ENCODE measurements at places on chromosomes 4 and X.
A peak's percentile ranks its signal among the peaks of the same experiment; 100 is the strongest.

- H3K27ac ChIP-seq: peak within 1 kb of the TSS; percentile 92
- peaks cover 6% of the 10 kb centered on the region for H3K27me3 ChIP-seq
- peaks cover 24% of the 10 kb centered on the region for H3K4me1 ChIP-seq
- peaks cover 4% of the 10 kb centered on the region for H3K36me3 ChIP-seq
- peak within 1 kb of the TSS; percentile 99 for H3K4me3 ChIP-seq
These were observed at the start of gene LRPAP1 for GRCh38 chr4:3531879-3532750. LRPAP1 (minus strand) TSS chr4:3532422; CDS start chr4:3532412, 10 bp downstream.

GRCh38 chr4:67909905-67910584 lies 26.2 kb upstream of the TMPRSS11D start:
- peaks cover 2% of the 10 kb centered on the region for H3K36me3 ChIP-seq
- no peaks in the 10 kb centered on the region for H3K4me1 ChIP-seq
- no peak overlapping the region for H3K4me3 ChIP-seq

DNA sequence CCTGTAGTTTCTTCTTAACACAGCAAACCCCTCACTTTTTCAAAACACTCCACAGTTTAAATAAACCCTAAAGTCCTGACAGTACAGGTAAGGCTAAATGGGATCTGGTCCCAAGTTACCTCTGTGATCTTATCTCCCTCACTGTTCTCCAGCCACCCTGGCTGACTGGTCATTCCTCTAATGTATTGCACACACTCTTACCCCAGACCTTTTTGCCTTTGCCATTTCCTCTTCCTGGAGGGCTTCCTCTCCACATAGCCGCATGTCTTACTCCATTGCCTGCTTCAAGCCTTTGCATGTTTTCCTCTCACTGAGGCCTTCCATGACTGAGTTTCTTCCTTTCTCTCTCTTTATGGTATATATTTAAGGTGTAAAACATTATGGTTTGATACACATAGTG lies 19.5 kb upstream of the ANXA3 start:
- no peak overlapping the region for H3K27ac ChIP-seq
- DNase-seq: no peak
- peaks cover 4% of the 10 kb centered on the region for H3K27me3 ChIP-seq

GRCh38 chr4:147461161-147461560 lies 19.7 kb upstream of the EDNRA start:
- H3K4me1 ChIP-seq: no peaks in the 10 kb centered on the region
- H3K27ac ChIP-seq: no peak overlapping the region
- H3K27me3 ChIP-seq: no peaks in the 10 kb centered on the region
- H3K36me3 ChIP-seq: no peaks in the 10 kb centered on the region
- no peak overlapping the region for H3K4me3 ChIP-seq

GRCh38 chrX:114272096-114272686 lies 311.7 kb upstream of the HTR2C start:
- no peak for DNase-seq
- H3K27me3 ChIP-seq: no peaks in the 10 kb centered on the region
- no peak overlapping the region for H3K27ac ChIP-seq
- no peaks in the 10 kb centered on the region for H3K36me3 ChIP-seq

DNA sequence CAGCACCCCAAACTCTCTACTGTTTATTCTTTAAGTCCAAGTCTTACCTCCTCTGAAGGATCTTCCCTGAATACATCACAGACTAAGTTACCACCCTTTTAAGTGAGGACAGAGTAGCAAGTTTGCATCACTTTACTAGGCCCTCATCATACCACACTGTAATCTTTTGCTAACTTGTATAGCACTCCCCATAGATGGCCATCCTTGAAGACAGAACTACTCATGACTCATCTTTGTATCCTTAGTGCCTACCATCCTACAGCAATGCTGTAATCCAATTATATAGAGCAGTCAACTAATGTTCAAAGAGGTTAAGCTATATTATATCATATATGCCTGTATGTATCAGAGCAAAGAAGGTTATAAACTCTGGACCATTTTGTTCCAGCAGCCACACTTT lies 101.4 kb downstream of the ADAMTS3 start:
- H3K27me3 ChIP-seq: no peaks in the 10 kb centered on the region
- H3K36me3 ChIP-seq: no peaks in the 10 kb centered on the region
- no peak overlapping the region for H3K4me3 ChIP-seq
- H3K27ac ChIP-seq: no peak overlapping the region
- no peaks in the 10 kb centered on the region for H3K4me1 ChIP-seq

DNA sequence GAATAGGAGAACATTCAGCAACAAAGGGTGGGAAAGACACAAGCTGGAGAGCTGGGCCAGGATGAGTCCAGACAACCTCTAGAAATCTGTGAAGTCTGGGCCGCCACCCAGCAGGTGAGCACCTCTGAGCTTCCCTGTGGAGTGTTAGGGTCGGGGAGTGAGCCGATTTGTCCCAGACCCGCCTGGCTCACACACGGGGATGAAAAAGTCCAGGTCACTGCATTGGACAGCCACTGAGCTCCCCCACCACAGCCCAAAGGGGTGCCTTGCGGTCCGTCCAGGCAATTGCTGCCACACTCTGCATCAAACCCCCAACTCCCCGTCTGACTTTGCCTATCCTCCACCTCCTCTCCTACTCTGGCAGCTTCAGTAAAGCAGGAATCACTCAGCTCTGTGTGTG lies 38.7 kb downstream of the NHSL2 start:
- H3K27ac ChIP-seq: no peak overlapping the region
- H3K4me1 ChIP-seq: no peaks in the 10 kb centered on the region
- H3K4me3 ChIP-seq: no peak overlapping the region
- DNase-seq: no peak

DNA sequence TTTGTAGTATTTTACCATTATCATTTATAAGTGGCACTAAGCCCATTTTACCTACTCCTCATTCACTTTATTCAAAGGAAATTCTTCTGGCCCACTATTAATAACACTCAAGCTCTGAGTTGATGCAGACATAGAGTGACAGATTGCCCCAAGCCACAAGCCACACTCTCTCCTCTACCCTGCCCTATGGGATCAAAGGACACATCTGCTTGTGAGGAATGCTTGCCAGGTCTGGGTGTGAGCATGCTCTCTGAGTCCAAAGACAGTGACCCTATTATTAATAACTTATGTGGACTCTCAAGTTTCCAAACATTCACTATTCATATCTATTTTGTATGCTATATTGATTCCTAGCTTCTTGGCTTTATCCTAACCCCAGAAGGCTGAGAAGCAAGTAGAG lies 18.5 kb downstream of the ETNPPL start:
- no peaks in the 10 kb centered on the region for H3K27me3 ChIP-seq
- no peaks in the 10 kb centered on the region for H3K4me1 ChIP-seq
- H3K4me3 ChIP-seq: no peak overlapping the region
- H3K36me3 ChIP-seq: no peaks in the 10 kb centered on the region
- H3K27ac ChIP-seq: no peak overlapping the region

GRCh38 chrX:30489323-30489722 lies 88.2 kb downstream of the TASL start:
- no peak overlapping the region for H3K27ac ChIP-seq
- H3K27me3 ChIP-seq: no peaks in the 10 kb centered on the region
- no peaks in the 10 kb centered on the region for H3K4me1 ChIP-seq
- H3K4me3 ChIP-seq: no peak overlapping the region
- no peak for DNase-seq

- no peak overlapping the region for H3K27ac ChIP-seq
- no peak for DNase-seq
- no peaks in the 10 kb centered on the region for H3K36me3 ChIP-seq
- no peaks in the 10 kb centered on the region for H3K4me1 ChIP-seq
These were observed 37.7 kb upstream of the LRBA start for GRCh38 chr4:151052785-151053184.

GRCh38 chr4:80107374-80107773 lies 34.3 kb upstream of the ANTXR2 start:
- H3K4me1 ChIP-seq: no peaks in the 10 kb centered on the region
- no peak overlapping the region for H3K4me3 ChIP-seq
- H3K36me3 ChIP-seq: peaks cover 12% of the 10 kb centered on the region
- H3K27me3 ChIP-seq: peaks cover 6% of the 10 kb centered on the region
- no peak overlapping the region for H3K27ac ChIP-seq
- DNase-seq: no peak

- H3K27me3 ChIP-seq: no peaks in the 10 kb centered on the region
- no peak for DNase-seq
- no peaks in the 10 kb centered on the region for H3K4me1 ChIP-seq
- no peaks in the 10 kb centered on the region for H3K36me3 ChIP-seq
- H3K27ac ChIP-seq: no peak overlapping the region
These were observed 239.9 kb upstream of the TEX13A start for GRCh38 chrX:105460376-105460775.

- peaks cover 3% of the 10 kb centered on the region for H3K36me3 ChIP-seq
- no peak overlapping the region for H3K4me3 ChIP-seq
- no peaks in the 10 kb centered on the region for H3K4me1 ChIP-seq
These were observed 44.8 kb downstream of the RBMX start for GRCh38 chrX:136835761-136836160.

- H3K27ac ChIP-seq: peak overlapping the region; percentile 87
- H3K27me3 ChIP-seq: peaks cover 2% of the 10 kb centered on the region
- H3K4me3 ChIP-seq: no peak overlapping the region
- no peaks in the 10 kb centered on the region for H3K36me3 ChIP-seq
These were observed 321.3 kb downstream of the TMA16 start for GRCh38 chr4:163815776-163816175.

DNA sequence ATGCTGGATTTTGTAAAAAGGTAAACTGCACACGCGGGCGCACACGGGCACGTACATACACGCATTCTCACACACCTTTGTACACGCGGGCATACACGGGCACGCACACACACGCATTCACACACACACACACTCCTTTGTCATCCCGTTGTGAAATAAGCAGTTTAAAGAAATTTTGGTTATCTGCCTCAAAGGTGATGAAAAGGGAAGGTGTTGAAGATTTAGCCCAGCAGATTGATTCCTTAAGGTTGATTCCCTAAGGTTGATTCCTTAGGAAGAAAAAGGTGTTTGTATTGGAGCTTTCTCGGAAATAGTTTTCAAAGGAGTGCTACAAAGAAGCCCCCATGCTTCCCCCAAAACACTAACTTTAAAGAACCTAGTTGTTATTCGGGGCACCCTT lies 693 bp downstream of the ATP10D start:
- H3K36me3 ChIP-seq: peaks cover 2% of the 10 kb centered on the region
- H3K27me3 ChIP-seq: no peaks in the 10 kb centered on the region
- peaks cover 29% of the 10 kb centered on the region for H3K4me1 ChIP-seq
- no peak for DNase-seq

GRCh38 chr4:169084954-169085353 lies 74.9 kb upstream of the CBR4 start:
- H3K27me3 ChIP-seq: no peaks in the 10 kb centered on the region
- H3K4me3 ChIP-seq: no peak overlapping the region
- no peak for DNase-seq
- no peaks in the 10 kb centered on the region for H3K36me3 ChIP-seq
- peaks cover 13% of the 10 kb centered on the region for H3K4me1 ChIP-seq

DNA sequence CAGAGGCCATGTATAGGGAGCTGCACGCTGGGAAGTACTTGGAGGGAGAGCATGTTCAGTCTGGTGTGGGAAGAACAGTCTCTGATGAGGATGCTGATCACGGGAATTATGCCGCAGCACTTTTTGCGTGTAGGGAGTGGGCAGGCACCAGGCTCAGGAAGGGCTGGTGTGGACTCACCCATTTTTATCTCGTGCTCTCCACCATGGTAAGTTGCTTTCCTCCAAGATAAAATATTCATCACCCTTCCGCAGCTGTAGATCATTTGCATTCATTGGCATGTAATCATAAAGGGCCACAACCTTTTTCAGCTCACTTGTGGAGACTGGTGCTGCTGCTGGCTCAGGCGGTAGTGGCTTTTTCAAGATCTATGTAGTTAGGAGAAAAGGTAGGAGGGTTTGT lies 11.8 kb upstream of the TIMM8A start:
- peaks cover 11% of the 10 kb centered on the region for H3K4me1 ChIP-seq
- H3K27me3 ChIP-seq: no peaks in the 10 kb centered on the region
- no peak overlapping the region for H3K27ac ChIP-seq
- H3K4me3 ChIP-seq: no peak overlapping the region
- H3K36me3 ChIP-seq: peaks cover 16% of the 10 kb centered on the region
- no peak for DNase-seq

DNA sequence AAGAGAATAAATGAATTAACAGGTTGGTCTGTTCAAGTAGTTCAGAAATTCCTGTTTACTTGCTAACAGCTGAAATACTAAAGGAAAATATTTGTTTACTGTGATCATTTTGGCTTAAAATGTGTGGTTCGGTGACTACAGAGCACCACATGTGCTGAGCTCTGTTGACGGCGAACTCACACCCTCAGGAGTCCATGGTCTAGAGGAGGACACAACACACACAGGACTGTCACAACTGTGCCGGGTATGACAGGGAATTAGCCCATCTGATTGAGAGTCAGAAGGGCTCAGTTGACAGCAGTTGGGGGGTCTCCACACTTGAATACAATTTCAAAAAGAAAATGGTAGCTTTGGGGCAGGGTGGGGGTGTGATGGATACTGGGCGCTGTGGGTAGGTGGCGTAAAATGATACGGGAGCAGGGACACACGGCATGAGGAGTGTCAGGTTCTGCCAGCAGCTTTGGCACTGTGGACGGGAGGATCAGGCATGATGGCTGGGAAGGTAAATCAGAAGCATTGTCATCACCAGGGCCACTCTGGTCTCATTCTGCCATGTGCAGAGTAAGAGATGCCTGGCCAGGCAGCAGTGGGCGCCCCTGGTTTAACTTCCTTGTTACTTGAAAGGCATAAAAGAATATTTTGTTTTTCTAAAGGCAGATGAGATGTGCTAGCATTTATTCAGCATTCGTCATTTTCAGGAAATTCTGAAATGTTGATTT lies 33.3 kb downstream of the CLDN22 start:
- no peak overlapping the region for H3K4me3 ChIP-seq
- H3K27ac ChIP-seq: no peak overlapping the region

- peaks cover 2% of the 10 kb centered on the region for H3K27me3 ChIP-seq
- no peaks in the 10 kb centered on the region for H3K36me3 ChIP-seq
- no peak for DNase-seq
- no peak overlapping the region for H3K27ac ChIP-seq
- H3K4me3 ChIP-seq: no peak overlapping the region
- peaks cover 6% of the 10 kb centered on the region for H3K4me1 ChIP-seq
These were observed 34.3 kb downstream of the GPC4 start for GRCh38 chrX:133380711-133381619.

DNA sequence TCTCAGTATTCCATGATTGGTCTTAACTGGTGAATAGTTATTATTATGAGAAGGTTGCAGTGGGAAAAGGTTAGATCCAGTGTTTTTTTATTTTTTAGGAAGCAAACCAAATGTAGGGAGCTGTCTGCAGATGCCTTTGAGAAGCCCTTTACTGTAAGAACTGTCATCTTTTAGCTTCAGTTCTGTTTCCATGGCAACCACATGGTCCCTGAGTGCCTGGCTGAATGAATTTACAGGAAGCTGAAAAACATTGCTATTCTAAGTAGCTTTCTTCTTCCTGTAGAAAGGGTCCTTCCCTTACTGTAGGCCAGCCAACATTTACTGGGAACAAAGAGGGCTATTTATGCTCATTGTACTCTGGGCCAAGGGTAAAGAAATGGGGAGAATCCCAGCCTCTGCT lies 103.3 kb downstream of the DCLK2 start:
- H3K36me3 ChIP-seq: no peaks in the 10 kb centered on the region
- no peaks in the 10 kb centered on the region for H3K4me1 ChIP-seq
- H3K27ac ChIP-seq: no peak overlapping the region
- no peak for DNase-seq

DNA sequence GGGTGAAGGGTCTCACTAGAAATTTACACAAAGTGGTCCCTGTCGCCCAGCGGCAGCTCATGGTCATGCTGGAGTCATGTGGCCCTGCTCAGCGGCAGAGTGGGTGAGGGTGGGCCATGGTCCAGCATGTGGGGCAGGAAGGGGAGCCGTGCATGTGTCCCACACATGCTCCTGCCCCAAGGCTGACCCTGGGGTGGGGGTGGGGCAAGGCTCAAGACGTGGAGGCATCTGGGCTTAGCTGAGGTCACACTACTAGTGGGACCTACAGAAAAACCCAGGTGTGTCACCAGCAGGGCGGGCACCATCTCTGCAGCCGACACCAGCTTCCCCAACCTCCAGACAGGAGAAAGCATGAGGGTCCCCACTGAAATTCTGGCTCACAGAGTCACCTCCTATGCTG lies 42.4 kb downstream of the EVC start:
- no peaks in the 10 kb centered on the region for H3K36me3 ChIP-seq
- no peak overlapping the region for H3K27ac ChIP-seq
- H3K4me1 ChIP-seq: no peaks in the 10 kb centered on the region
- H3K4me3 ChIP-seq: no peak overlapping the region
- no peak for DNase-seq
